ENCODE measurements at places on chromosomes 5 and 9.
A peak's percentile ranks its signal among the peaks of the same experiment; 100 is the strongest.

- DNase-seq = no peak
Observed at GRCh38 chr5:140989254-140990020, 23.2 kb downstream of the PCDHAC2 start.

GRCh38 chr9:116924462-116925110 is 237.5 kb downstream of the TRIM32 start:
- DNase-seq = no peak

DNA sequence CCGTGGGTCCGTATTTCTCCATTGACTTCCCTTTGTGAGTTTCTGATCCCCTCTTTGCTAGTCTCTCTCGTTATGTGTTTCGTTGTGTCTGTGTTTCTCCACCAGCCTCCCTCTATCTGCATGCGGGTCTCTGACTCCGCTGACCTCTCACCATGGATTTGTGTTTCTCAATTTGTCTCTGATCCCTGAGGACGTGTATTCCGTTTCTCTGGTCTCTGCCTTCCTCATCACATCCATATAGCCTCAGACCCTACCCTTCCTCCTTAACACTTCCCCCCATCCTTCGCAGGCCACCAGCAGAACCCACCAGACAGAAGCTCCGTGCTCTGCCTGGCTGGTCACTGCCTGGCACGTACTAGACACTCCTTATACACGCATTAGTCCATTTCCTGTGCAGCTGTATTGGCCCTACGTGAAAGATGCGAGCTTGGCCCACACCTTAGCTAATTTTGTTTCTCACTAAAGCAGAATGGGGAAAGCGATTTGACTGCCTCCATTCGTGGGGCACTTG is 631 bp downstream of the B4GALT7 start:
- no peak for DNase-seq

GRCh38 chr5:120735076-120735475 is 271.0 kb downstream of the PRR16 start:
- DNase-seq = no peak

DNA sequence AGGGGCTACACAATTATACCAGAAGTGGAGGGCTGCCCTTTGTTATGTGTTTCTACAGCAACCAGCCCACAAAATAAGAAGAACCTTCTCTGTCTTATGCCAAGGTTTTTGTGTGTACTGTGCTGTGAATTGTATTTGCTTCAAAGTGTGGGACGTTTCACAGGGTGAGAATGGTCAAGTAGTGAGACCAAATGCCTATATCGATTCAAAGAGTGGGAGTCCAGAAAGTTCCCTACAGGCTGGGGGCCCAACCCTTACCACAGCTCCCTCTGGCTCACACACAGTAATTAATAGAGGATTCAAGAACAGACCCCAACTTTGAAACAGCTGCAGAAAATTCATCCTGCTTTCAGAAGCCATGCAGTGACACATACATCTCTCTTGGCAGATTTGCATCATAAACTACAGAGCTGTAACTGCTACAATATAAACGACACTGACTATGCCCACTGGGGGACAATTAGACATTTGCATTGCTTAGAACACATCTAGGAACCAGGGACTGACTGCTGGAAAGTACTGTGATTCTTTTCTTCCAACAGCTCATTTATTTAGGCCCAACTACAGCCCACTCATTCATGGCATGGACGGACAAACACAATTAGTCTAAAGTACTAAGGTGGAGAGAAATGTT is 12.8 kb downstream of the ENC1 start:
- DNase-seq = peak; percentile 39

- DNase-seq = no peak
Observed at GRCh38 chr5:10892147-10892910, 131.3 kb upstream of the DAP start.

- DNase-seq = no peak
Observed at GRCh38 chr9:9855177-9856078, 757.4 kb downstream of the PTPRD start.

- peak; percentile 2 for DNase-seq
Observed at GRCh38 chr5:119022017-119022745, 33.8 kb upstream of the DTWD2 start.

DNA sequence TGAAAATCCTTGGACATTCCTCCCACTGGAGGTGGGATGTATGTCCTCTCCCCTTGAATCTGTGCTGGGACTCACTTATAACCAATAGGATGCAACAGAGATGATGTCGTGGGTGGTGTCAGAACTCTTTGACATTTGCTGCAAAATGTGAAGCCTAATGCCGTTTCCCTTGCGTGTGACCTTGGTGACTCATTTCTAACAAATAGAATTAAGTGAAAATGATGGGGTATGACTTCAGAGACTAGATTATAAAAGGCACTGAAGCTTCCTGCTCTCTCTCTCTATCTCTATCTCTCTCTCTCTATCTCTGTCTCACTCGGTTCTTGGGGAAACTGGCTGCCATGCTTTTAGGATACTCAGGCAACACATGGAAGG is 126.1 kb upstream of the STC2 start:
- DNase-seq = no peak

DNA sequence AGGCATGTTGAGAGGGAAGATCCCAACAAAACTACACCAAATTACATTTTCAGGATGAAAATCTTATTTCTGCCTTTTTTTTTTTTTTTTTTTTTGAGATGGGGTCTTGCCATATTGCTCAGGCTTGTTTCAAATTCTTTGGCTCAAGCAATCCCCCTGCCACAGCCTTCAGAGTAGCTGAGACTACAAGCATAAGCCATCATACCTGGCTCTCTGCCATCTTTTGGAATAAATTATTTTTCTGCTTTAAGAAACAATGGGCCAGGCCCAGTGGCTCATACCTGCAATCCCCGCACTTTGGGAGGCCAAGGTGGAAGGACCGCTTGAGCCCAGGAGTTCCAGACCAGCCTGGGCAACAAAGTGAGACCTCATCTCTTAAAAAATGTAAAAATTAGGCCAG is 14.3 kb downstream of the AFF4 start:
- peak; percentile 1 for DNase-seq

DNA sequence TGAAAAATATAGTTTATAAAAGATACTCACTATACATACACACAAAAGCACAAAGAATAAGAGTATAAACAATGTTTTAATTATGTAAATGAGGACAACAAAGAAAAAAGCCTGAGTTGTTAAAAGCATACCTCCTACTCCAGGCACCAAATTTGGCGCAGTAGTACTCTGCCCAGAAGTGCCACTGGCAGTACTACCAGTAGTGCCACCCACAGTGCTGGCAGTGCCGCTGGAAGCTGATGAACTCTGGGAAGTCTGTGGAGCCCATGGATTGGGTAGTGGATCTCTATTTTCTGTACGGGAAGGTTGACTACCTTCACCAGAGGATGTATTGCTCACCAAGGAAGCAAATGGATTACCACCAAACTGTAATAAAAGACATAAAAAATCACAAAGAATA is 30.2 kb downstream of the UBQLN1 start:
- no peak for DNase-seq

DNA sequence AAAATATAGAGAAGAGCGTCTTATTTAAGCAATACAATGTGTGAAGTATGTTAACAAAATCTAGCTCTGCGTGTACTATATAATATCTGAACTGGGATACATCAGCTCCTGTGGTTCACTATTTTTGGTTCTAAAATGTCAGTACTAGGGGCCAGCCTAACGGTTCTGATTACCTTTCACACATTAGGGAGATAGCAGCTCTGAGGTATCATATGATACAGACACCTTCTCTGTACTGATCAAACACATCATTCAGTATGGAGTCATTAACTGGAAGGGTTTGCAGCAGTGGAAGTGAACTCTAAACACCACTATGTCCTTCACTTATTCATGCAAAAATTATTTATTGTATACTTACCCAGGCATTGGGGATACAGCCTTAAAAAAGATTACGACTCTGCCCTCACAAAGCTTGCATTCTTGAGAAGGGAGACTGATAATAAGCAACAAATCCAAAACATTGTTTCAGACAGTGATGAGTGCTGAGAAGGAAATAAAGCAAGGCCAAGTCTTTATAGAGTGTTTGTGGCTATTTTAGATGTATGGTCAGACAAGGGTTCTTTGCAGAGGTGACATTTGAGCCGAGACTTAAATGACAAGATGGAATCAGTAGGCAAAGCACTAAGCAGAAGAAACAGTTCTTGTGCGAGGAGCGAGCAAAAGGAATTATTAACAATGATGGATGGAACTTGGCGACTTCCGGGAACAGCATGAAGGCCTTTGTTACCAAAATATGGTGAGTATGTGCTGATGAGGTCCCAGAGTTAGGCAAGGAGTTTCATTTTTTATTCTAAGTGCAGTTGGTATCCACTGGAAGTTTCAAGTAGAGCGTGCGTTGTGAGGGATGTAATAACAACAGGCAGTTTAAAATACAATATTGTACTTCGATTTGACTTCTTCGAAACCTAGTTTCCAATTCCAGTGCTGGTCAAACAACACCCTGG is 1.8 kb upstream of the LNPEP start:
- DNase-seq = peak; percentile 84

Measured in skin of body (tissue), 3 donors.